ENCODE measurements at places on chromosomes 1 and 21.

GRCh38 chr21:33541105-33541711 is 709 bp downstream of the GART start:
- peak; percentile 13 for DNase-seq

GRCh38 chr1:66542811-66543767 is 9.1 kb downstream of the SGIP1 start:
- peak; percentile 82 for DNase-seq

DNA sequence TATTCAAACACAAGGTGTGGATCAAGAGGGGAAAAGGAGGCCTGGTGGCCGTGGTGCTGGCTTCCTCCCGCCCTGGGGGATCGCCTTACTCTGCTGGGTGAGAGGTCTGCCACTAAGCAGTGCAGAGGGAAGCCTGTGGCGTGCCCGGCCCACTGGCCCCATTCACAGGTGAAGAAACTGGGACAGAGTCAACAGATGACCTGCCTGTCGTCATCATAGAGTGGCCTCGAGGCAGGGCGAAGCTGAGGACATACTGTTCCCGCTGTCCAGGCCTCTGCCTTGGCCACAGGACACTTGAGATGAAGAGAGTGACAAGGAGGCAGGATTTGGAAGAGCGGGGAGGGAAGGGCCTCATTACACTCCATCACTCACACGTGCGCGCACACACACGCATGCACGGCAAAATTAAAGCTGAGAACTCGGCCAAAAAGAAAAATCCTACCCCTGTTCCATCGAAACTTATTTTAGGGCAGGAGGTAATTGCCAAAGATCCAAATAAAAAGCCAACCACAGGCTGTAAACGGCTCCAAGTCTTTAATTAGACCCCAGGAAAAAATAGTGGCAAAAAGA is 50.5 kb downstream of the CASZ1 start:
- DNase-seq = no peak

GRCh38 chr21:28207436-28208173 is 785.1 kb downstream of the LTN1 start:
- no peak for DNase-seq

DNA sequence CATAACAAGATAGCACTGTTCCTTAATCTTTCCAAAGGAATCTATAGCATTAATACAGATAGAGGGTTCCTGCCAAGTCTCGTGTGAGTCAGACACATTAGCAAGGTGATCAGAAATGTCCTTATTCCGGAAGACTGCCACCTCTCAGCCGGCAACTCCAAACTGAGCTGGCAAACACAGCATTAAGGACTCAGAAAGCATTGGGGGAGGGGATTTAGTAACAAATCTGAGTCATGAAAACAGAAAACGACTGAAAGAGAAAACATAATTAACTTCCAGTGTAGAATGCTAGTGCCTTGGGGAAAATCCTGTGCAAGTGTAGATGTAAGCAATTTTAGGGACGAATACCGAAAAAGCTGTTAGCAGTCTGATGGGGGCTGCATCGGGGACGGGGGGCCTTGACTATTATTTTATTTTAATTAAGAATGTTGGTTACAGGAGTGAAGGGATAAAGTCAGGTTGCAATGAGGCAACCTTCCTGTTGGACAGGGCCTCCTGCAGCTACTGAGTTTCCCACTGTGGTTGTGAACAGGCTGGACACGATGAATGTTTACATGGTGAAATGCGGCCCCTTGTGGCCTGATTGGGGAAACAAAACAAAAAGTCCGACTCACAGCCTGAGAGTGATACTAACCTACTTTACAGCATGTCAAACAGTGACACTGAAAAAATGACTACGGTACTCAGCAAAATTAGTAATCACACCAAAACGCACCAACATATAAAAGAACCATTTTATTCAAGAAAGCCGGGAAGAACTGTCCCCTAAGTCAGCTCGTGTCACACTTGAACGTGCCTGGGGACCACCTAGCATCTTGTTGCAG is 20.7 kb downstream of the MIS18A start:
- DNase-seq = peak; percentile 59

- no peak for DNase-seq
These were observed 497 bp downstream of the PKLR start for GRCh38 chr1:155300553-155301329.

- DNase-seq = no peak
These were observed 53.1 kb downstream of the STYXL2 start for GRCh38 chr1:167146903-167147539.

DNA sequence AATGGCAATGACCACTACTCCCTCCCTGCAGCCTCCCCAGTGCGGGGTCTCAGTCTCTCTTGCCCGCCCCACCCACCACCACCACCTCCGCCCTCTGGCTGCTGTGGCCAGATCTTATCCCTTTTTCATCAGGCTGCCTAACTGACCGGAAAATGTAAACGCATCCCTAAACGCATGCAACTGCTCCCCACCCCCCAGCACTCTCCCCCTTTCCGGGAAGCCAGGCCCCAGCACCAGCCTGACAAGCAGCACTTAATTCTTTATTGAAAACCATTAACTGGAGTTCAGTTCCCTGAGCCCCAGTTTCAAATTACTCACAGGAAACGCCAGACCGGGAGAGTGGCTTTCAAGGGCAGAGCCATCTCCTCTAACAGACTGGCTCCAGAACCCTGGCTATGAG is 147.7 kb downstream of the DMRTA2 start:
- no peak for DNase-seq

DNA sequence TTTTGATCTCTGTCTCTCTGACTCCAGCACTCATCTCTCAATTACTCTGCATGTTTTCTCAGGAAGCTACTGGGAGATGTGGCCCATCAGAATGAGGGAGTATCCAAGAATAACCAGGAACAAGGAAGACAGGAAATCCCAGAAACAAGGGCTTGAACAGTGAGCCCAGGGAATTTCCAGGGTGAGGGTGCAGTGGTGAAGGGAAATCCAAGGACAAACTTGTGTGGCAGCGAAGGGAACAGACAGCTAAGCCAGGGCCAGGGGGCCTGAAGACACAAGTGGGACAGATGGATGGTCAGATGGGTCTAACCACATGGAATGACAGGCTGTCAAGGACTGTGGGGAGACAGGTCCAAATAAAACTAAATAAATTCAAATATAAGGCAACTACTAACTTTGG is 121.8 kb upstream of the ERRFI1 start:
- no peak for DNase-seq

DNA sequence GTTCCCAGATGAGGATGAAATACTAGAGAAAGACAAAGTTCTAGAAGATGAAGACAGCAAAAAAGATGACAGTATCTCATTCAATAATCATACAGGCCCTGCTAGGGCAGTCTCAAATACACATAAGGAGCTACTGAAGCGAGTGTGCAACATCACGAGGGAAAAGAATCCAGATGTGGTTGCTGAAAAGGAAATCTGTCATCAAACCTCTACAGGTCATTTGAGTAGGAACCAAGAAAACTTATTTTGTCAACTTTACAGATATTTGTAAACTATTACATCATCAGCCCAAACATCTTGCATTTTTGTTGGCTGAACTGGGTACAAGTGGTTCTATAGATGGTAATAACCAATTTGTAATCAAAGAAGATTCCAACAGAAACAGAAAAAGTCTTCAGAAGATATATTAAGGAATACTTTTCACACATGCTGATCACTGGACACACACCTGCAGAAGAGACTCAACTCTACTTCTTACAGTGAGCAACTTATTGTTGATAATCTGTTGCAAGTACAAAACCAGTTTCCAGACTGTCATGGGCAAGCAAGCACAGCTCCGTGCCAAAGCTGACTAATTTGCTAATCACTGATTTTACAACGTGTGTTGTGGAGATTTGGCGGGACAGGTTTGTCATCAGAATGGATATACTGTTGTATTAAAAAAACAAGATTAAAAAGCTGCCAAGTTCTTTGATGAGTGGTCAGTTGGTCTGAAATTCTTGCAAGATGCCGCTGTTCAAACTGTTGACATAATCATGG is 42.1 kb downstream of the TRIM33 start:
- no peak for DNase-seq

- no peak for DNase-seq
These were observed 54.5 kb downstream of the NCAM2 start for GRCh38 chr21:21052672-21053071.

- DNase-seq = no peak
These were observed 31.2 kb upstream of the PALMD start for GRCh38 chr1:99614728-99615127.

DNA sequence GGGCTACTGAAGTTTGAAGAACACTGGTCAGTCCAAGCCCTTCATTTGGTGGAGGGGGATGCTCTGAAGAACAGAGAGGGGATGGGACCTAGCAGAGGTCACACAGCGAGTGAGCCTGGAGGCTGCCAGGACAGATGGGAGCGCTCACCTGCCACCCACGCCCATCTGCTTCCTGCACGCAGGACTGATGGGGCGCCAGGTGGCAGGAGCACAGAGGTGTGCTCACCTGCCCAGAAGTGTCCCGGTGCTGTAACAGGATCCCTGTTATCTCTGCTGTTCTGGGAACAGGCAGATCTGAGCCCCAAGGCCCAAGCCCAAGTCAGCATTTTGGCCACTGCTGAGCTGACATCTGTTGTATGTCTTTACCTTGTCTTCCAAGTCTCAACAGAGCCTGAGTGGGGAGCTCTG is 40.5 kb downstream of the EPHB2 start:
- DNase-seq = peak; percentile 56

- no peak for DNase-seq
These were observed 122.5 kb downstream of the SMYD2 start for GRCh38 chr1:214403431-214403830.

DNA sequence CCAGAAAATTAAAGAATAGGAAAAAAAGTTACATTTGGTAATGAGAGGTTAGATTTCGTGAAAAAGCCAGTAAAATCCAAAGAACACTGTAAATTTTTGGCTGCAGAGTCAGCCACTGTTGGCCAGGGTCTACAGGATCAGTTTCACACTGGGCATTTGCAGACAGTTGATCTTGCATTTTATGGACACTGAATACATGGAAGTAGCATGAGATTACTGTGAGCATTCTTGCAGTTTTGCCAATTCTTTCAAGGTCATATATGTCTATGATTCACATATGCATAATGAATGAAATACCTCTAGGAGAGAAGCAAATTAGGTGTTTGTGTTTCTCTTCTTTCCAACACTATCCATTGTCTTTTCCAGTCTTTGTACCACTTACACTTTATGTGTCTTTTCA is 200.8 kb upstream of the DPYD start:
- DNase-seq = no peak

DNA sequence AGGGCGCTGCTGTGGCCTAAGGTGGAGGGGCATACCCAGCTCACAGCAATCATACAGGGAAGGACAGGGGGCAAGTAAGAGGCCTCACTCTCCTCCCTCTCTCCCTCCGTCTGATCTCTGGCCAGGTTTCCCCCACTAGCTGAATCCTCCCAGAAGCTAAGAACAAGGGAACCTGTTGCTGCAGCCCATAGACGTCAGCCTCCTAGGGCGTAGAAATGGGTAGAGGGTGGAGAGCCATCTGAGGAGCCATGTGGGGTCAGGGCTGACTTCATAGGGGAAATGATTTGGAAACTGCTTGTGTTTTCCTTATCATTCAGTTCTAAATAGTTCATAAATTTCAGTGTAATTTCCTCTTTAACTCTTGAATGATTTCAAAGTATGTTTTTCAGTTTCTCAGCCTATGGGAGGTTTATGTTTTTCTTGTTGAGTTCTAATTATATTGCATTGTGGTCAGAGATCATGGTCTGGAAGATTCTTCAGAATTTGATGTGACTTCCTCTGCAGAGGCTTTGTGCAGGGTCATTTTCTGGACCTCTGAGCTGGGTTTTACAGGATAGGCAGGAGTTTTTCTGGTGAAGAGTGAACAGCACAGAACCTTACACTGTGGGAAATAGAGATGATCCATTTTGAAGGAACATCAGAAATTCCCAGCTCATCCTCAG is 2.3 kb upstream of the MOB3C start:
- DNase-seq = no peak

GRCh38 chr1:95903060-95903459 is 669.0 kb downstream of the RWDD3 start:
- no peak for DNase-seq

- peak; percentile 21 for DNase-seq
These were observed 65.8 kb upstream of the F3 start for GRCh38 chr1:94607398-94607797.

- DNase-seq = no peak
These were observed 1689.1 kb downstream of the KCNT2 start for GRCh38 chr1:194919146-194919545.

DNA sequence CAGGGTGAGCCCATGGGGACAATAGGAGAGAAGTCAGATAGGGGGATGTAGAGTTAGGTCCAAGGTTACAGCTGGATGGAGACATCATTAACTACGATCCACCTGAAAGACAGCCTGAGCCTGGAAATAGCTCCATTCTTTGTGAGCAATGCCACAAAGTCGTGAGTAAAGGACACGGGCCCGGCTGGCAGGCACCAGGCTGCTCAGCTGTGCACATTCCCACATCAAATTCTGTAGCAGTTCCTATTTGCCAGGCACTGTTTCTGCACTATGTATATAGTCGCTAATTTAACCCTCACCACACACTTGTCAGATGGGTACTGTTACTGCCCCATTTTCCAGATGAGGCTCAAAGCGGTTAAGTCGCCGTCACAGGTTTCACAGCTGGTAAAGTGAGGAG is 338.0 kb upstream of the KAZN start:
- DNase-seq = no peak

DNA sequence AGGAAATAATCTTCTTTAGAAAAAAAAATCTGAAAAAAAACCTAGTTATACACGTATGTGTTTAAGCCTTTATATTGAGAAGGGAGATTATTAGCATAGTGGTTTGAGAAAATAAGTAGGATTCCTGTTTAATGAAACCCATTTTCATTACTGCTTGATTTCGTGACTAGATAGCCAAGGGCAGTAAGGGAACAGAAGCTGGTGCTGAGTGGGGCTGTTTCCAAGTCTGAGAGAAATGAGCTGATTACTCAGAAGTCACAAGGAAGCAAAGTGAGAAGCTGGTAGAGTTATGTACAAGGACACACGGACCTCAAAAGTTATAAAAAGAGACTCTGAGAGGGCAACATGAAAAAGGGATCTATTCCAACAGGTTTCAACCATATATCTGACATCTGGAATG is 256.5 kb downstream of the TTLL7 start:
- no peak for DNase-seq

All from Calu3 (cell line).